SK-N-SH treated with all-trans-retinoic acid at 6 μM for 48 hours (cell line): ENCODE measurements at places on chromosomes 4 and X.
A peak's percentile ranks its signal among the peaks of the same experiment; 100 is the strongest.

DNA sequence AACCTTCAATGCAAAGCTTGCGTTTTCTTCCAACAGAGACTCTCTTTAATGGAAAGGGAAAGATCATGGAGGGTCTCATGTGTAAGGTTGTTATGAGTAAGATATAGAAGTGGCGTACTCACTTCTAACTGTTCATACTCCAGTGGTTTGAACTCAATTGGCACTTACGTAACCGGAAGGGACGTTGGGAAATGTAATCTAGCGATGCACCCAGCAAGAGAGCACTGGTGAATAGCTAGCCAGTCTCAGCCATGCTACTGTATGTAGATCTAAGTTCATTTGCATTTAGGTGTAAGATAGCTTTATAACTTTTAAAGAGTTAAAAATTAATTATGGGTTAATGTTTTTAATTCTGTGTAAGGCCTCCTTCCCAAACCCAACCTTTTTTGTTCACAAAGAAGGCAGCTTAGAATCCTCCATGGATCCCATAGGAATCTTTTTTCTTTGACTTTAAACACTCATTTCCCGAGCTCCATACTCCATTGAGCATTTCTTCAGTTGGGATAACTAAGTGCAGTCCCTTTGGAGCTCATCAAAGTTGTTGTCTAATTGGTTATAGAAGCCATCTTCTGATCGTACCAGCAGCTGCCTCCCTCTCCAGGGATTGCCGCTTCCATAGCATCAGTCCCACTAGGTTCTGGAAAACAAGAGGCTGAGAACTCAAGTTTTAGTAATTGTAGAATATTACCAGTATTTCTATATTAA is 191.1 kb downstream of the RAPGEF2 start:
- no peak for ATAC-seq

- ATAC-seq: no peak
Observed at GRCh38 chrX:44264936-44265335, 78.5 kb downstream of the EFHC2 start.

DNA sequence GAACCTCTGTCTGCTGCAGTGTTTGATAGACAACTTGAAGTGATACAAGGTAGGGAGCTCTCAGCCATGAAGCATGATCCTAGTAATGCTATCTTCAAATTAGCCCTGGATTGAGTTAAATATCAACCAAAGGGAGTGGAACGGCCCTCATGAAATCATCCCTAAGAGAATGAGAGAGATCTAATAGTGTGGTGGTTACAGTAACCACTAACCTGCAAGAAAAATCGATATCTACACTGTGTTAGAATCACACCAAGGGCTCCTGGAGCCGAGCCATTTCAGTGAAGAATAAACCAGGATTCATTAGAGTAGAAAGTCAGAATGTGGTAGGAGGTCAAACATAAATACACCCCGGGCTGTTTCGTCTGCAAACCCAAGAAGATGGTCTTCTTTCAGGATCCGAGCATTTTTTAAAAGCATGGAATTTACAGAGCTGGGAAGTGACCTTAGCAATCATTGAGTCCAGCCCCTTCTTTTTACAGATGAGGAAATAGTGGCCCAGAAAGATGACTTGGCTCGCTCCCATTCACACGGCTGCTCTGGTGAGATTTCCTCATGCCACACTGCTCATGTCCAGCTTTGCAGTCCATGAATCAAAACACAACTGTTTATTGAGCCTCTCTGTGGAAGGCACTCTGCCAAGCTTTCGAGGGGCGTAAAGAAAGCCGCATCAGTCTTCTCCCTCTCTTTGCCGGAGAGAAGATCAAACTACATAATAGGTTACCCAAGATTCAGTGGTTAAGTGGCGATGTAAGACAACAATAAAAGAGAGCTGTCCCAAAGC is 5.5 kb upstream of the DCTD start:
- ATAC-seq: no peak

DNA sequence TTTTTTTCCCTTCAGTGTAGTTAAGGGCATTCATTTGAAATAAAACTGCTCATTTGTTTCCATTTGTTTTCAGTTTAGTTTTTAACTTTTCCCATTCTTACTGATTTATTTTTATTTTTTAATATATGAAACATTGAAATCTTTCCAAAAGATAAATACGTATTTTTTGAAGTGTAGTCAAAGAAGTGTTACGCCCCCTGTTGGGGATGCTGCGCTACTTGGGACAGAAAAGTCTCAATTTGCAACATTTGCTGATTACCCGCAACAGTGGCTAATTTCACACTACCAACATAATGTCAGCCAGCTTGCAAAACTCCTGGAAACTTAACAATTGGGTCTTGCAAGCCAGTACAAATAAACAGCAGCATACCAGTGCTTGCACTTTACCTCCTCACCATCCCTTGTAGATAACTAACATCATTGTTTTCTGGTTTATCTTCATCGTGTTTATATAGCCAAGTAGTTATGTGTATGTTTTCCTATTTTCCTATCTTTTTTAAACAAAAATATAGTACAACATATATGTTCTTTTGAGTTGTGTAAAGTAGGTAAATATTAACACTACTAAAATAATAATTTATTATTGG is 158.6 kb downstream of the STPG2 start:
- ATAC-seq: no peak

DNA sequence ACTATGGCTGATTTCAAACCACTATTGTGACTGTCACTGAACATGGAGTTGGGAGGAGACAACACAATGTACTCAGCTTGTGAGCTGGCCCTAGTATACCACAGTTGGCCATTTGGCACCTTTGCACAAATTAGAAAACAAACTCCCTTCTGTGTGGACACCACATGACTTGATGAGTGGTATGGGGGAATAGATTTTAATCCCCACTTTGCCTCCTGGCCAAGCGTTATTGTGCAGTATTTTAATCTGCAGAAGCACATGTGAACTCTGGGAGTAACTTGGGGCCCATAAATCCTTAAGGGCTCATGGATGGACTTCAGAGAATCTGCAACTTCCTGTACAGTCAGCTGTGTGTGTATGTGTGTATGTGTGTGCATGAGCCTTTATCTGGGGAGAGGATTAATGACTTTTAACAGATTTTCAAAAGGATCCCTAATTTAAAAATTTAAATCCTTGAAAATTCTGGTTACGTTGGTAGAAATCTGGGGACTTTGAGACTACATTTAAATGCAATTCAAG is 105.0 kb upstream of the PAQR3 start:
- ATAC-seq: no peak

DNA sequence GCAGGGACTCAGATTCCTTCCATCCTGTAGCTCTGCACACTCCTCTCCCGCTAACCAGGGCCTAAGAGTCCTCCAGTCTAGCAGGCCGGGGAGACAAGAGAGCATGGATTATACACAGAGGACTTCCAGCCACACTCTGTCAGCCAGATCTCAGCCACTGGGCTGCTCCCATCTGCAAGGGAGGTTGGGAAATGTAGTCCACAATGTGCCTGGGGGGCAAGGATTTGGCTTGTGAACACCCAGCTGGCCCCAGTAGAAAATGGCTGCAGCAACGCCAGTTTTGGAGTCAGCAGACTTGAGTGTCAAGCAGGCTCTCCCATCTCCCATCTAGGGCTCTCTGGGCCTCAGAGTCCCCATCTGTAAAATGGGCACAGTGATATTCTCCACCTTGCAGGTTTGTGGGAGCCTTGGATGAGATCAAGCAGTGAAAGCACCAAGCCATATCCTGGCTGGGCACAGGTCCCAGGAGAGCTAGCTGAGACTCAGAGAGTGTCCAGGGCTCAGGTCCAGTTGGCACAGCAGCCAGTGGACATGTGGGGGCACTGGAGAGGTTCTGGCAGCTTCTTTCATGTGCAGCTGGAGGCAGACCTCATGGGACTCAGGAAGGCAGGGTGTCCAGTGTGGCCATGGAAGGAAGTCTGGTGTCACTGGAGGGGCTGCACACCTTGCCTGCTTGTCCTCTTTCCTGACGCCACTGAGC is 14.6 kb downstream of the PSAPL1 start:
- no peak for ATAC-seq

DNA sequence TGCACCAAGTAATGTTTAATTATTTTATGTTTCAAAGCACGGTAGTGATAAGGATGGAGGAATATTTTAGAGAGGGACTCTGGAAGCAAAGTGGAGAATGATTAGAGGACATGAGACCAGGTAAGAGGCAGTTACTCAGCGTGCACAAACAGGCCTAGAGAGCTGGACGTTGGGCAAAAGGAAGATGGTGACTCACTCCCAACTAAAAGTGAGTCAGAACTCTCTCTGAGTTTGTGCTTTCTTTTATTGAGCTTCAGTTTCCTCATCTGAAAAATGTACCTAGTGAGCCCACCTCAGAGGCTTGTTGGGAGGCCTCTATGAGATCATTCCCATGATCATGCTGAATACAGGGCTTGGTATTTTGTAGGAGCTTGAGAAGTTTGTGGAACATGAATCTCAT is 1.6 kb upstream of the ZC4H2 start:
- ATAC-seq: no peak

DNA sequence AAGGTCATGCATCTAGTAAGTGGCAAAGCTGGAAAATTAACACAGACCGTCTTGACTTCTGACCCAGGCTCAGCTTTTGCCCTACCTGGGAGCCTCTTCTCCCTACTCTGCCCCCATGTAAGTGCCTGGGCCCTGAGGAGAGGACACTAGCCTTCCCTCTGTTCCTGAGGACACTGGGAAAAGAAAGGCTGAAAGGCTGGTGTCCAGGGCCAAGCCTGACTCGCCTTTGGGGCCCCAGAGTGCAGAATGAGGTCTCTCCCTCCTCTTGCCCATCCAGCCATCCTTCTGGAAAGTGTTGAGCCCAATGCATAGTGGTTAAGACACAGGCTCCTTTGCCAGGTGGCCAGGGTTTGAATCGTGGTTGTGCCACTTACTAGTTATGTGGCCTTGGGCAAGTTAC is 91.5 kb downstream of the PJA1 start:
- no peak for ATAC-seq

DNA sequence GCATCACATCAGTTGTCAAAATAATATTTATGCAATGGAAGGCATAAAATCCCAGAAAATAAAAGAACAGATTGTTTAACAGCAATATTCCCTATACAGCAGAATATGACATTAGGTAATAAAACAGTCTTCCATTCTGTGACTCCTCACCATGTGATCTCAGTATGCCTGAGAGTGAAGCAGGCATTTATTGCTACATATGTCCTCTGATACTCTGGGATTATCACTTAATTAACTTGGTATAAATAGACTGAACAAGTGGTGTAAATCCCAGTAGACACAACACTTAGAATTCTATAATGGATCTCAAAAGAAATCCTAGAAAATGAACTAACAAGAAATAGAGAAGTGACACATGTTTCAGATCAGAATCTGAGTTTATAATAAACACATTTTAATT is 841.3 kb downstream of the PDHA2 start:
- no peak for ATAC-seq

GRCh38 chr4:55610381-55610780 is 18.3 kb upstream of the PDCL2 start:
- no peak for ATAC-seq

GRCh38 chr4:126247409-126247808 is 932.7 kb downstream of the FAT4 start:
- no peak for ATAC-seq

GRCh38 chr4:73867783-73868182 is 1.4 kb upstream of the CXCL1 start:
- no peak for ATAC-seq

GRCh38 chr4:74282926-74283325 is 25.3 kb upstream of the EPGN start:
- ATAC-seq: peak; percentile 9; the same call in 1 of the 3 replicates

DNA sequence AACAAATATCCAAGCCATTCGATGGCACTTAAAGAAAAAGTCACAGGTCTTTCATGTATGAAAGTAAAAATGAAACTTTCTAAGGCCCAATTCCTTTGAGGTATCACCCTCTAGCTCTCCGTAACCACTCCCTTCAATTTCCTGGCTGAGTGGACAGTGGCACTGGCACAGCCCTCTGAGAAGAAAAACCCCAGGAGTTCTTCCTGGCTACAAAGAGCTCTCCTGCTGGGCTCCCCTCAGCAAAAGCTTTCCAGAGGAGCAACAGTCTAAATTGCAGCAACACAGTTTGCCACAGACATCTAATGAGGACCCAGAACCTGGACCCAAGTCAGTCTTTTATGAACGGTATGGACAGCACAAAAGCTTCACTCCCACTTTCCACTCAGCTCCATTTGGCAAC is 71.8 kb downstream of the FUNDC1 start:
- ATAC-seq: no peak

- no peak for ATAC-seq
Observed at GRCh38 chr4:175407926-175408325, 404.1 kb downstream of the GPM6A start.

DNA sequence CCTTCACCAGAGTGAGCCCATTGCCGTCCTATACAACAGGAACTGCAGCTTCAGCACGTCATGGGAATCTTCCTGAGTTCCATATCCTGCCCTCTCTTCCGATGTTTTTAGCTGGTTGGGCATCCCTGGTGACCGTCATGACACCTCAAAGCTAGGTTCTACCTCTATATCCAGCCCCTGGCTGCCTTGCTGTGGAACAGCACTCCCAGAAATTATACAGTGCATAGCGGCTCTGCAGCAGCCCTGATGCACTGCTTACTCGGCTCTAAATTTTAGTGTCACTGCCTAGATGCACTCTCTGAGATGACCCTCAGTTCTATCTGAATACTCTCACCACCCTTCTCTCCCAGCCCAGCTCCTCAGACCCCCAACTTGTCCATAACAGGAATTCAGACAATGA is 44.3 kb downstream of the ARHGEF38 start:
- ATAC-seq: no peak

DNA sequence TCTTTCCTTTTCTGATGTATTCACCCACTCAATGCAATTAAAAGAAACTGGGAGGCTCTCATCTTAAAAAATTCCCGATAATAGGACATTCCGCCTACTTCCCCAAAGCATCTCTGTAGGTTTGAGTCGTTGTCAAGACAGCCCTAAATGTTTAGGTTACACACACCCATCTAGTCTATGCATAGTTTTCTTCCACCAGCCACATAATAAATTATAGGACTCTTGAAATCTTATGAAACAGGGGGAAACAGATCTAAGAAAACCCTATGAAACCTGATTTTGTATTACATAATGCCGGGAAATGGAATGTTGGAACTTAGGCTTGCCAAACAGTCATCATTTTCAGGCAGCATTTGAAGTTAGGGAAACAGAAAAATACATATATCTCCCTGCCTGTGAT is 150.0 kb downstream of the PRKX start:
- ATAC-seq: no peak

DNA sequence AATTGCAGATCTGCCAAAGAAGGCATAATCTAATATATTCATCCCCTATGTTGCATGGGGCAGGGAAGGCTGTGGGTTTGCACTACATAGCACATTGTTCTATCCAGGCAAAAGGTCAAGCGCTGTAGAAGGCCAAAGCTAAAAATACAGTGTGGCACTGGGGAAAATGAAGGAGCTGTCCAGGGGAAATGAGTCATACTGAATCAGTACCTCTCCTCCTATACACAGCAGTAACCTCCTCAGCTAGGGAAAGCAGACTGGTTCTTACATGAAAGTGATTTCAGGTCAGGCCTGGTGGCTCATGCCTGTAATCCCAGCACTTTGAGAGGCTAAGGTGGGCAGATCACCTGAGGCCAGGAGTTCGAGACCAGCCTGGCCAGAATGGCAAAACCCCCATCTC is 31.0 kb upstream of the SLC25A4 start:
- ATAC-seq: peak; percentile 97
